ENCODE measurements at places on chromosomes 3 and 15.

DNA sequence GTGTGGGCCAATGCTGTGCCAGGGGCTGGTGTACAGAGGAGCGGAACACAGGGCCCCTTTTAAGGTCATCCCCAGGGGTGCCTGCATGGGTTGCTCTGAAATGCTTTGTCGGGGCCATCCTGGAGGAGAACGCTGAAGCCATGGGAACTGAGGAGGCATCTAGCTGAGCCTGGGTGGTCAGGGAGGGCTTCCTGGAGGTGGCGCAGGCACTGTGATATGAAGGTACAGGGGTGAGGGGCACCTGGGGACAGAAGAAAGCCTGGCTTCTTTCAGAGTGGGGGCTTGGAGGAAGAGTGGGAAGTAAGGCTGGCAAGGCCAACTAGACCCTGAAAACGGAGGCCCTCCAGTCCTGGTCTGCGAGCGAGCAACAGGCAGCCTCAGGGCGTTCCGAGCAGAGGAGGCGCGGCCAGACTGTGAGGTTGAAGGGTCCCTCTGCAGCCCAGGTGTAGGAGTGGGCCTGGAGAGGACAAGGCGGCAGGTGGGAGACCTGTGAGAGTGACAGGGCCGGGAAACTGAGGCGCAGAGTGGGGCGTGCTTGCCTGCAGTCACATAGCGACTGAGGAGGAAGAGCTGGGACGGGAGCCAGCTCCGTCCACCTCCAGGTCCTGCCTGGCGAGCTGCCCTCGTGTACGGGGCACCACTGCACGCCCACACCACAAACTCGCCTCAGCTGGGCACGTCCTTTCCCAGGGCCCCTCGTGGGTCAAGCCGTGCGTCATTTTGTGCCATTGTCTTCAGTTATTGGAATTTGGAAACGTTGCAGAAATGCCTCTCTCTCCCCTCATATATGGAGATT, 4.1 kb downstream of the FBLN2 start:
- DNase-seq, result no peak

DNA sequence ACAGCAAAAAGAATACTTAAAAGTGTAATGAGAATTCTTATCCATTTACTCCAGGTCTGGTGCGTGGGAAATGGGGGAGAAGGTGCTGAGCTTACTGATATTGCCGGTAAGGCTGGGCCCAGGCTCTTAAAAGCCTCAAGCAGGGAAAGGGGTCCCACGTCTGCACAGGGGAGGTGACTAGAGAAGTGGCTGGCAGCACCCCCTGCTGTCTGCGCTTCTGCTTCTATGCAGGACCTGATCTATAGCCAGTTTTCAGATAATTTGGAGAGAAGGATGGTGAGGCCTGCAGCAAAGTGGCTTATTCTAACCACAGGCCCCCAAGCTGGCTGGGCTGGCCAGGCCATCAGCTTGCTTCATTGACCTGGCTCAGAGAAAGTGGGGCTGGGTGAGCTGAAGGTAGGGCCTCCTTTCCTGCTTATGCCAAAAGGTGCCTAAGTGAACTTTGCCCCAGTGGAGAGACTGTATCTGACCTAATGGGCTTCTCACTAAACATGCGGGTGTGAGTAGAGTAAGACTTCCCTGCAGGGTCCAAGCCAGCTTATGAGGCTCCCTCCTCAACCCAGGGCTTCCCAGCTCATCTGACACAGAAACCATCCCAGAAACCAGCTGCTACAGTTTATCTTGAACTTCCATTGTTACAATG, 30.9 kb upstream of the ATP1B3 start:
- no peak for DNase-seq

GRCh38 chr15:69719527-69720240, 267.1 kb downstream of the RPLP1 start:
- peak; percentile 39 for DNase-seq

- no peak for DNase-seq
Observed at GRCh38 chr15:42136513-42136912, 19.9 kb downstream of the PLA2G4F start.

- no peak for DNase-seq
Observed at GRCh38 chr15:82136120-82136519, 90.3 kb upstream of the MEX3B start.

- no peak for DNase-seq
Observed at GRCh38 chr15:42491539-42492225, 741 bp upstream of the ZNF106 start.

Measured in Ammon's horn (tissue), 1 donor.